ENCODE measurements at places on chromosomes 6 and 20. TPM values are rescaled to one million over a fixed set of nuclear protein-coding genes. Genes with fewer than 3 reads are reported as not detected.

LRRC73 gene
- 3.3 TPM for total RNA-seq

POM121L2 gene
- not detected for total RNA-seq

GHRH gene
- not detected for total RNA-seq

NOX3 gene
- total RNA-seq: not detected

GRCh38 chr6:116616737-116617053 lies 416 bp downstream of the RSPH4A start:
- H3K36me3 ChIP-seq: no peaks in the 10 kb centered on the region
- H3K27ac ChIP-seq: no peak overlapping the region
- H3K4me1 ChIP-seq: peaks cover 8% of the 10 kb centered on the region
- peaks cover 5% of the 10 kb centered on the region for H3K27me3 ChIP-seq
- peak; percentile 15 for DNase-seq

GRCh38 chr6:170448317-170448716 lies 104.8 kb downstream of the PSMB1 start:
- H3K27ac ChIP-seq: no peak overlapping the region
- no peak overlapping the region for H3K4me3 ChIP-seq
- no peak for DNase-seq

- no peaks in the 10 kb centered on the region for H3K27me3 ChIP-seq
- DNase-seq: no peak
- peaks cover 63% of the 10 kb centered on the region for H3K4me1 ChIP-seq
- H3K4me3 ChIP-seq: no peak overlapping the region
- no peak overlapping the region for H3K27ac ChIP-seq
- H3K36me3 ChIP-seq: peaks cover 11% of the 10 kb centered on the region
These were observed 54.9 kb upstream of the TRAF3IP2 start for GRCh38 chr6:111660531-111660930.

- no peaks in the 10 kb centered on the region for H3K36me3 ChIP-seq
- H3K4me3 ChIP-seq: no peak overlapping the region
- H3K27ac ChIP-seq: no peak overlapping the region
These were observed 9.4 kb downstream of the PCK1 start for GRCh38 chr20:57570145-57570850.

DNA sequence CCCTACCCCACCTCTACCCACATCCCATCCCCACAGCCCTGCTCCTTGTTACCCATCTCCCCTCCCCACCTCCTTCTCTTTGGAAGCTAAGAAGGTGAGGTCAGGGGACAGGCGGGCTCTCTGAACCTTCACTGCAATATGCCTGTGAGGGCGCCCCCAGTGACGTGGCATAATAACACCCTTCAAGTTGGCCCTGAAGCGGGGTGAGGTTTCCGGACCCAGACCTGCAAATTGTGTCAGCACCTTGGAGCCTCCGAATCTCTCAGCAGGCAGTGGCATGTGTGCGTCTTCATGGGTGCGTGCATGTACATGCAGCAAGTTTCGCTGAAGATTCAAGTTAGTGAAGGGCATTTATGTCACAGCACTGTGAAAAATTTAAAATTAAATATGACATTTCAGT lies 114.6 kb downstream of the SOBP start:
- no peak overlapping the region for H3K4me3 ChIP-seq
- H3K36me3 ChIP-seq: no peaks in the 10 kb centered on the region
- no peak overlapping the region for H3K27ac ChIP-seq
- DNase-seq: no peak
- no peaks in the 10 kb centered on the region for H3K27me3 ChIP-seq
- peaks cover 51% of the 10 kb centered on the region for H3K4me1 ChIP-seq
